Posterior vena cava (tissue), 2 donors: ENCODE measurements at places on chromosomes 5 and 9.

- no peak for DNase-seq
These were observed 36.2 kb downstream of the TNFSF15 start for GRCh38 chr9:114769624-114770023.

DNA sequence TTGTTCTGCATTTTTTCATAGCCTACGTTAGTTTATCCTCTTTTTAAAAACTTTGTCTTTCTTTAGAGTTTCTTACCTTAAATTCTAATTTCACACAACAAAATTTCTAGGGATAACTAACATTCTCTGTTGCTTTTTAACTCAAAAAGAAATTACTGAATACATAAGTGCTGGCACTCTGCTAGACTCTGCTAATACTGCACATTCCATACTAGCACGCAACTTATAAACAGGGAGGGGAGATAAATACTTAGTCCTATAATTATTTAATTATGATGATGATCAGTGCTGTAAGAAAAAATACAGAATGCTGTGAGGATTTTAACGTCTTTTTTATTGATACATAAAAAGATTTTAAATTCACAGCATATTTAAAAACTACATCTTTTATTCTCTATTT is 25.1 kb downstream of the RNF145 start:
- no peak for DNase-seq

- DNase-seq = no peak
These were observed 23.3 kb downstream of the DCANP1 start for GRCh38 chr5:135423846-135424168.

GRCh38 chr5:133790898-133791297 is 177.5 kb downstream of the C5orf15 start:
- no peak for DNase-seq

GRCh38 chr5:124030043-124030491 is 518.1 kb downstream of the CSNK1G3 start:
- DNase-seq = no peak

DNA sequence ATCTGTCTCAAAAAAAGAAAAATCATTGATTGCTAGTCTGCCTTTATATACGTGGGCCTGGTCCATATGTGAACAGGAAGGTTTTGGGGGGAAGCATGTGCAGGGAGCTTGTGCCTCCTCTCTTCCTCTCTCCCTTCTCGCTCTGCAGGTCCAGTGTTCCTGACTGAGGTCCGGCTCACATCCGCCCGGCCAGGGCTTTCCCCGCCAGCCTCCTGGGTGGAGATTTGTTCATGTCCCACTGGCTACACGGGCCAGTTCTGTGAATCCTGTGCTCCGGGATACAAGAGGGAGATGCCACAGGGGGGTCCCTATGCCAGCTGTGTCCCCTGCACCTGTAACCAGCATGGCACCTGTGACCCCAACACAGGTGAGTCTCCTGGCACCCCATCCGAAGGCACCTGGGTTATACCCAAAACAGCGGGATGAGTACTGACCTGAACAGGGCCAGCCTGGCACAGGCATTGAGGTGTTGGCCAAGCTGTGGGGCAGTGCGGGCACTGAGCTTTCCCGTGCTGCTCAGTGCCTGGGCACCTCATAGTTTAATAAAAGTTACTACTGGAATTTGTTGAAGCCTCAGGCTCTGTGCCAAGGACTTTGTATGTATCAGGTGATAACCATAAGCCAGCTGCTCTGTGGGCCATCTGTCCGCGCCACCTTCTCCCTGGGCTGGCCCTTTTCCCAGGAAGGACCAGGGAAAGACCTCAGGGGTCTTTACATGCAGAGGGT is 39.4 kb upstream of the AIF1L start:
- DNase-seq = peak; percentile 75

DNA sequence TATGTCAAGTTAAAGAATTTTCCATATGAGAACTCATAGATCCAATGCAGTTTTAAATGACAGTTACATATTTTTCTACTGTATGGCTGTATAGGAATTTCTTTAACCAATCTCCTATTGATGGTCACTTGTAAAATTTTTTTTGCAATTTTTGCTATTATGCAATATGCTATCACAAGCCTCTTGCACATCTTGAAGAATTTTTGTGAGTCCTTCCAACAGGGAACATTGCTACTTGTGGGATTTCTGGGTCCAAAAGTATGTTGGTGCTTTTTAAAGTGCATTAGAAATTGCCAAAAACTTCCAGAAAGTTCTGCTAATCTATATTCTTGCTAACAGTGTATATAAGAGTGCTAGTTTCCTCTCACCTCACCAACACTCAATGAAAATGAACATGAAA is 65.1 kb downstream of the NPR3 start:
- DNase-seq = no peak

DNA sequence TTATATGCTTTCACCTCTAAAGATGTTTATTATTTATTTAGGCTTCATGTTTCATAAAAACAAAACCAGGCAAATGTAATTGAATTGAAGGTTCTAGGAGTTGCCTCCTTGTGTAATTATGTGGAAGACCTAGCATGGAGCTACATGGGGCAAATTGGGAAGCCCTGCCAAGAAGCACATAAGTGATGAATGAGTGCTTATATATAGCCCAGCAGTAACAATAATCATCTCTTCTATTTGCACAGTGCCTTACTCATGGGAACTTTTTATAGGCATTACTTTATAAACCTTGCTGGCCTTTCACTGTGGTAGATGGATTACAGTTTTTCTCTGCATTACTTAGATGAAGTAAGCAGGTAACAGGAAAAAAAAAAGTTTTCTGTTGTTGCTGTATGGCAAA is 40.0 kb upstream of the GRAMD2B start:
- no peak for DNase-seq

DNA sequence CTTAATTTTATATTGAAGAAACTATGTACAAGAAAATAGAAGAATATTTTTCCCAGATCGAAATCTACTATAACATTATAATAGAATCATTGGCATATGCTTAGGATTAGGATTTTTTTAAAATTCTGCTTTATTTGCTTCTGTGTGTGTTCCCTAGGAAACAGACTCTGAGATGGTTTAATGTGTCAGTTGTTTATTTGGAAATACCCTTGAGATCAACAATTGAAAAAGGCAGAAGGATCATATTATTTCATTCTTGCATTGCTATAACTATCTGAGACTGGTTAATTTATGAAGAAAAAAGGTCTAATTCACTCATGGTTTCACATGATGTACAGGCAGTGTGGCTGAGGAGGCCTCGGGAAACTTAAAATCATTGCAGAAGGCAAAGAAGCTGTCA is 622.6 kb downstream of the PRR16 start:
- DNase-seq = no peak

DNA sequence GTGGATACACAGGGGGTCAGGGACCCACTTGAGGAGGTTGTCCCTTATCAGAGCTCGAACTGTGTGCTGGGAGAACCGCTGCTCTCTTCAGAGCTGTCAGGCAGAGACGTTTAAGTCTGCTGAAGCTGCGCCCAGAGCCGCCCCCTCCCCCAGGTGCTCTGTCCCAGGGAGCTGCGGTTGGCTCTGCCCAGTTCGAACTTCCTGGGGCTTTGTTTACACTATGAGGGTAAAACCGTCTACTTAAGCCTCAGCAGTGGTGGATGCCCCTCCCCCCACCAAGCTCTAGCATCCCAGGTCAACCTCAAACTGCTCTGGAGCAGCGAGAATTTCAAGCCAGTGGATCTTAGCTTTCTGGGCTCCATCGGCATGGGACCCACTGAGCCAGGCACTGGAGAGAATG is 15.9 kb downstream of the SRD5A1 start:
- no peak for DNase-seq

- DNase-seq = no peak
These were observed 81.8 kb downstream of the ARSB start for GRCh38 chr5:78903353-78903752.

- no peak for DNase-seq
These were observed 47.2 kb upstream of the FABP6 start for GRCh38 chr5:160181965-160182622.

GRCh38 chr9:129163753-129164152 is 14.3 kb downstream of the IER5L start:
- DNase-seq = no peak

- no peak for DNase-seq
These were observed 35.9 kb upstream of the TNFAIP8 start for GRCh38 chr5:119319890-119320289.

DNA sequence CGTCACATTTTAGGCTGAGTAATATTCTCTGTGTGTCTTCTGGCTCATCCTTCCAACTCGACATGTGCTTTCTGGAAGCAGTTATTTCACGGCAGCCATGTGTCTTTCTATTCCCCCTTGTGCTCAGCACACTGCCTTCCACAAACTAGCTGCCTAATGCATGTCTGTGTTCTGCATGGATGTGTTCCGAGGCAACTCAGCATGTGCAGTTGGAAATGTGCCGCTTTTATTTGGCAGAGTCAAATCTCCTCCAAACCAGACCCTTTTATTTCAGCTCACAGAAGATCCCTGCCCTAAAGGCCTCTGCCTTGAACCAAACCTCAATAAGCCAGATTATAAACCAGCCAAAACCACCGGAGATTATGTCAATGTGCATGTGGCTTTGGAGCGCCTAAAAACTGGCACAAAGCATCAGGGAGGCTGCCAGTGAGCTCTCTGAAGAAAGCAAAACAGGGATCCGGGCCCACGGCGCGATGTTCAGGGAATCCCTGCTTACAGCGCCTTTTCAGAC is 360.2 kb downstream of the DEPDC1B start:
- peak; percentile 88 for DNase-seq

GRCh38 chr5:90939211-90939610 is 380.6 kb downstream of the ADGRV1 start:
- DNase-seq = no peak

GRCh38 chr9:33850267-33850629 is 33.3 kb downstream of the UBE2R2 start:
- DNase-seq = no peak

DNA sequence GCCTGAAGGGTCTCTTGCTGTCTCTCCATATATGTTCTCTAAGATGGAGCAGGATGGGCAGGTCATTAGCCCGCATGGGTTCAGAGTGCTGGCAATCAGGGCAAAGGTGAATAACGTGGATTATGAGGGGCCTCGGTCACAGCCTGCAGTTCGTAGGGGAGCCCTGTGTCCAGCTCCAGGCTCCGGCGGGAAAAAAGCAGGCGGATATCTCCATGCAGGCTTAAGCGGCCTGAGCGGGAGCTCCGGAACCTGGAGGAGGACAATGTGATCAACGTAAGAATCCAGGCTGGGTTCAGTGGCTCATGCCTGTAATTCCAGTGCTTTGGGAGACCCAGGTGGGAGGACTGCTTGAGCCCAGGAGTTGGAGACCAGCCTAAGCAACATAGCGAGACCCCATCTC is 2.2 kb upstream of the STOML2 start:
- DNase-seq = peak; percentile 81

GRCh38 chr5:111197523-111197922 is 26.7 kb upstream of the CAMK4 start:
- DNase-seq = no peak

GRCh38 chr9:2655411-2655901 is 33.9 kb downstream of the VLDLR start:
- DNase-seq = no peak

DNA sequence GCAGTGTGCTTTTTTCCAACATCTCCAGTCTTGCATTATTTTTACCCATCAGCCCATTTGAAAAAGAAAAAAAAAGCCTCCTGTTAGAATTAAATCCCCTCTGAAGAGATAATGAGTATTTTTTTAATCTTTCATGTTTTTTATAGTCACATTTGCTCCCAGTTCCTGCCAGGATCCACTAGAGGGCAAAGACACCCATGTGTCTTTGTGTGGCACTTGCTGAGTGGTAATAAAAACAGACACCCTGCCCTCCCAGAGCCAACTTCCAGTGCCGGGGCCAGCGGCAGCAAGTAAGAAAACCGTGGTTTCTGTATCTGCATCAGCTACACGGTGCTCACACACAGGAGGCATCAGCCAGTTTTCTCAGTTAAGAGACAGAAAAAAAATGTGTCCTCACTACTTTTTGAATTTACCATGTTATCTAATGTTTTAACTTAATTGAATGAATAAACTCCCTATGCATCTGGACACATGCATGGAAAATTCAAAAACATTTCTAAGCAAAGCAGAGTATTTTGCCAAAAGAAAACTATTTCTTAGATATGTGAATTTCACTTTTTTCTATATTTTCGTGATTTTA is 70.2 kb upstream of the PLEKHG4B start:
- no peak for DNase-seq

DNA sequence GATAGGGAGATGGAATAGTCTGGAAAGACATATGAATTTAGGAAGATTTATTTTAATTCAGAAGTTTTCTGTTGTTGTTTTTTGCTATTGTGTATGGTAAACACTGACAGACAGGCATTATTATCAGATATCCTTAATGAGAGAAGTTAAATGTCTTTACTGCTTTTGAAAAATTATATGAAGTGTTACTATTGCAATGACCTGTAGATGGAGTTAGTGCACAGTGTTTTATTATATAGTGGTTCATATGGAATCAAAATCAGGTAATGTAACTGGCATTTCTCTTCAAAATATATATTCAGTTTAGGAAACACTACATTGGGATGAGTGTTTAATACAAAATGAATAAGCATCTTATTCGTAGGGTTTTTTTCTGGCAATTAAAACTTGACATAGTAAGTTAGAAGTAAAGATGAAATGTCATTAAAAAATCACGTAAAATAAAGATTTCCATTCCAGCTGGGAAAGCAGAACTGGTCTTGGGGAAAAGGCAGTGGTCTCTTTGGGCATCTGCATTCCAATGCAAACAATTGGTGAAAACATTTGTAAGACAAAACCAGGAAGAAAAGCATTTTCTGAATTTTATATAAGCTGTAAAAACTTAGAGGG is 3.9 kb downstream of the GABRA1 start:
- no peak for DNase-seq

DNA sequence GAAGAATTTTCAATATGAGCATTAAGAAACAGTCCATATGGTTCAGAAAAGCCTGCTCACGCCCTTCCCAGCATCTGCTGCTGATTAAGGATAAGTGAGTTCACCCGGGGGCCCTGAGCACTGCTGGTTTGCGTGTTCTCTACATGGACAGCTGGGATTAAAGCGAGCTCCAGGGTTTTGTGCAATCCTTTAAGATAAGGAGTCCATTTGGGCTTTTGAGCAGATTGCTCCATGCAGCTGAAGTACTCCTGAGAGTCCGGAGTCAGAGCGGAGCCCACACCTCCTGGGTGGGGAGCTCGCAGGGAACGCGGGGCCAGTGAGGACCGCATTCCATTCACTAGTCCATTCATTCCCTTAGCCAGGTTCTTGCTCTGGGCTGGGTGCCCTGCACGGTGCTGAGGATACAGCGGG is 149.3 kb upstream of the COL5A1 start:
- peak; percentile 83 for DNase-seq
